Activated CD4-positive, alpha-beta T cell treated with anti-CD3 and anti-CD28 coated beads for 4 hours (primary cell): ENCODE measurements at places on chromosomes 2 and 18.

- DNase-seq = no peak
These were observed 205.4 kb downstream of the RAB3GAP1 start for GRCh38 chr2:135257383-135258090.

DNA sequence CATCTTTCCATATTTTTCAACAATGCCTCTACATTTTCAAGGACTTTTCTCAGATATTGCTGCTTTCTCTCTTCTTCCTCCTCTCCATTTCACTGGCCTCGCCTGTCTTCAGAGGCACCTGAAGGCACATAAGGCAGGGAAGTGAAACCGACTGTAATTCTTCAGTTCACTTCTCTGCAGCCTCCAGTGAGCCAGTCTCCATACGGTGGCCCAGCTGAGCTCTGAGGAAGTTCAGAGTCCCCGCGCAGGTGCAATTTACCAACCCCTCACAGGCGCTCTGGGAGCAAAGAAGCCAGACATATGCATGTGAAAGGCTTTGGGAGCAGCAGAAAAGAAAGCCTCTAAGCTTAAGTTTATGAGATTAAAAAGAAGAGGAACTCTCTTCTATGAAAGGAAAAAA is 12.4 kb downstream of the KLHL14 start:
- DNase-seq = no peak

GRCh38 chr2:191350826-191351225 is 105.6 kb downstream of the MYO1B start:
- DNase-seq = no peak

DNA sequence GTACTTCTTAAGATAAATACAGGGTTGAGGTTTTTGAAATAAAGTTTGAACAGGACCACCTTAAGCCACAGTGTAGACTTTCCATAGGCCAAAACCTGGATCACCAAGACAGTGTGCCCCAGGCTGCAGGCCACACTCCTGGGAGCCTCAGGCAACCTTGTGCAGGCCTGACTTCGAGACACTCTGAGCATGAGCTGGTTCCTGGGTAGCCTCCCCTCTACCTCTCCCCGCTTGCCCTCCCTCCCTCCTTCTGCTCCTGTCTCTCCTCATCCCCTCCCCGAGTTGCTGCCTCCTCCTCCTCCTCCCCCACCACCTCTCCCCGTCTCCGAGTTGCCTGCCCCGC is 10.6 kb upstream of the PROC start:
- no peak for DNase-seq

- no peak for DNase-seq
These were observed 25.3 kb upstream of the BOD1L2 start for GRCh38 chr18:57121542-57122112.

DNA sequence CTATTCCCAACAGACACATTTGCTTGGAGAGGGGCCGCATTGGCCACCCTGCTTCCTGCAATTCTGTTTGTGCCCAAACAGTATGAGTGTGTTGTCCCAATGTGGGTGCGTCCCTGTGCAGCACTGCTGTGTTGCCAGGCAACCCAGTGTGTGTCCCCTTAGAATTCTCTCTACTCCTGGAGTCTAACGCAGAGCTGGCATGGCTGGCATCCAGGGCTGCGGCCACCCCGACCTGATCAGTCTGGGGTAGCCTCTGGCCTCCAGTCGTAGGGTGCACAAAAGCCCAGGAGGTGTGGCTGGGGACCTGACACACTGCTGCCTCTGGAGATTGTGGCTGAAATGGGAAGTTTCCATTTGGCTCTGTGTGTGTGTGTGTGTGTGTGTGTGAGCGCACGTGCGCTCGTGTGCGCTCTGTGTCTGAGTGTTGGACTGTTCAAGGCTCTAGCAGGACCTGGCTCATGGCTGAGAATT is 48.0 kb downstream of the TEX44 start:
- no peak for DNase-seq

GRCh38 chr2:1743396-1744150 is 742 bp downstream of the PXDN start:
- DNase-seq = no peak

DNA sequence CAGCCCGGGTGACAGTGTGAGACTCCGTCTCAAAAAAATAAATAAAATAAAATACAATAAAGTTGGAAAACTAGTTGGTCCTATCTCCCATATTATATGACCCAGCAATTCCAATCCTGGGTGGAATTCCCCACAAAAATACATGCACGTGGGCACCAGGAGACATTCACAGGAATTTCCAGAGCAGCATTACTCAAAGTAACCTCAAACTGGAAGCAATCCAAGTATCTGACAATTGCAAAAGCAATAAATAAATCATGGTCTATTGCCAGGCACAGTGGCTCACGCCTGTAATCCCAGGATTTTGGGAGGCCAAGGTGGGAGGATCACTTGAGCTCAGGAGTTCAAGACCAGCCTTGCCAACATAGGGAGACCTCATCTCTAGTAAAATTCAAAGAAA is 101.2 kb upstream of the MAP4K4 start:
- no peak for DNase-seq

DNA sequence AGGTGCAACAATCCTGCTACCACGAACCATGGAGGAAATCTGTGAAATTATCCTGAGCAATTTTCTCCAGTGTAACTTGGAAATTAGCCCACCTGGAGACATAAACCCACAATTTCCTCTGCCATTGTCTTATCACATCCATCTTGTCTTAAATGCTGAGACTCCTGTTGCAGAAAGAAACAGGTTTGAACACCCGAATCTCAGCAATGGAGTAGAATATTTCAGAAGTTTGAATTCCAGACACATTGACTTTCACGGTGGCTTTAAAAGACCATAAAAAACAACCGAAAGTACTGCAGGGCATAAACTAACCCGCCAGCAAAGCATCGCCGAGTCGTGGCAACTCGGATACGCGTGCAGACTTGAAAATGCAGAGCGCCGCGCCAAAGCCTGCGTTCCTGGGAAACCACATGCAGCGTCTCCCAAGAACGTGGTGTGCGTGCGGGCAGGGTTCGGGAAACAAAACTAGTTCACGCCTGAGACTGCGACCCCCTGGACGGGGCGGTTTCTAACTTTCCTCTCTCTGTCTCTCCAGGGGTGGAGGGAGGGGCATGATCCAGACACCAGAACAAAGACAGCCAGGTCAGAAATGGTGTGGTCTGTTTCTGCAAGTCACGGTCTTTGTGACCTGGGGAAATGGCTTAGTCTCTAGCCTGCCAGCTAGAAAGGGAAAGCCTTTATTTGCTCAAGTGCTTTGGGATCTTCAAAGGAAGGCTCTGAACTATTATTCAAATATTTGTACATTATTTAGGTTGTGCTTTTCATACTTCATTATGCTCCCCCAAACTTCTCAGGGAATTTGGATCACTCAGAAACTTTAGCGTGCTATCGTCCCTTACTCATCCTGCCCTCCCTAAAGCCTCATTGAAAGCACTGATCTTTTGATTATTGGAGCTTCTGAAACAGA is 26.9 kb upstream of the KCTD1 start:
- no peak for DNase-seq

DNA sequence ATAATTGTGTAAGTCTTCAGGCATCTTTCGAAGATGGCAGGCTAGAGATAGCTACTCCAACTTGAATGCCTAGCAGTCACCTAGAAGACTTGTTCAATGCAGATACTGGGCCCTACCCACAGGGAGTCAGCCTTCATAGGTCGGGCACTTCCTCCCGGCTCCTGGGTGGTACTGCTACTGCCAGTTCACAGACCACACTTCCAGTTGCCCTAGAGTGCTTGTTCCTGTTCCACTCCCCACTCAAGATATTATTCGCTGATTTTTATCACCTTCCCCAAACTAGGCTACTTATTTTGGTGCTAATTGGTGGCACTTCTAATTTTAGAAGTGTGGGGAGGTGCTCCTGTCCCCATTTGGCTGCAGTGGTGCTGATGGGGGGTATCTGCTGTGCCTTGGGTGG is 34.2 kb downstream of the INPP4A start:
- no peak for DNase-seq

DNA sequence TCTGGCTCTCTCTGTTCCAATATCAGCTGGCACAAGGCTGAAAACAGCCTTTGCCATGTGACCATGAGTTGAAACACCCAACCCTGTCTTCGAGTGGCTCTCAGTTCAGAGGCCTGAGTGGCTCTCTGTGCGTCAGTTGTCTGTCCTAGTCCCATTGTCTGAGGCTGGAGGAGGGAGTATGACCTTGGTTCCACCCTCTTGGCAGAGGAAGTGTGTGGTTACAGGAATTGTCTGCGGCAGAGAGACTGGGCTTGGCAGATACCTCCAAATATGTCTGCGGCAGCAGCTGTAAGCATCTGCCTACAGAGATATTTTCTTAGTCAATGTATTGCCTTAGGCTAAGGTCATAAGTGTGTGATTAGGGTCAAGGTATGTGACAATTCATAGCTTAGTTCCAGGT is 32.6 kb downstream of the CNGA3 start:
- DNase-seq = no peak

DNA sequence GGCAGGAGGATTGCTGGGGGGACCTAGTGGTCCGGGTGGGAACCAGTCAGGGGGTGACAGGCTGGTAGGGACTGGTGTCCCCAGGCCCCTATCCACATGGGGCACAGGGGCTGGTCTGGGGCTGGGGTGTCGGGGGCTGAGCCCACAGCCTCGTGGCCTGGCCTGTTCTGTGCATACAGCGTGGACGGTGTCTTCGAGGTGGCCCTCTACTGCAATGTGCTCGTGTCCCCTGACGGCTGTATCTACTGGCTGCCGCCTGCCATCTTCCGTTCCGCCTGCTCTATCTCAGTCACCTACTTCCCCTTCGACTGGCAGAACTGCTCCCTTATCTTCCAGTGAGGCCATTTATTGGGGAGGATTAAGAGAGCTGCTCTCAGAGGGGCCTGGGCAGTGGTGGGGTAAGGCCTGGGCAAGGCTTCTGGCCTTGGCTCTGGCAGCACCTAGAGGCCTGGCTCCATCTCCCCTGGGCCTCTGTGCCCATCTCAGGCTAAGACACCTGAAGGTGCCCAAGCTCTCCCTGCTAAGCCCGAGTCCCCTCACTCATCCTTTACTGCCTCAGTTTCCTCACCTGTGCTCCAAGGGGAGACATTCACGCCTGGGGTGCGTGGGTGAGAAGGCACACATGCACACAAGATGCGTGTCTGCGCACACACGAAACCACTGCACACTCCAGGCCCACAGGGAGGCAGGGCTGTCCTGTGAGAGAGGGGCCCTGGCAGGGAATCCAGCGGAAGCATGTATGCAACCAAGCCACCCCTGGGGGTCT is 1.9 kb downstream of the CHRNG start:
- DNase-seq = no peak

GRCh38 chr18:5173236-5173635 is 23.8 kb downstream of the AKAIN1 start:
- DNase-seq = no peak

DNA sequence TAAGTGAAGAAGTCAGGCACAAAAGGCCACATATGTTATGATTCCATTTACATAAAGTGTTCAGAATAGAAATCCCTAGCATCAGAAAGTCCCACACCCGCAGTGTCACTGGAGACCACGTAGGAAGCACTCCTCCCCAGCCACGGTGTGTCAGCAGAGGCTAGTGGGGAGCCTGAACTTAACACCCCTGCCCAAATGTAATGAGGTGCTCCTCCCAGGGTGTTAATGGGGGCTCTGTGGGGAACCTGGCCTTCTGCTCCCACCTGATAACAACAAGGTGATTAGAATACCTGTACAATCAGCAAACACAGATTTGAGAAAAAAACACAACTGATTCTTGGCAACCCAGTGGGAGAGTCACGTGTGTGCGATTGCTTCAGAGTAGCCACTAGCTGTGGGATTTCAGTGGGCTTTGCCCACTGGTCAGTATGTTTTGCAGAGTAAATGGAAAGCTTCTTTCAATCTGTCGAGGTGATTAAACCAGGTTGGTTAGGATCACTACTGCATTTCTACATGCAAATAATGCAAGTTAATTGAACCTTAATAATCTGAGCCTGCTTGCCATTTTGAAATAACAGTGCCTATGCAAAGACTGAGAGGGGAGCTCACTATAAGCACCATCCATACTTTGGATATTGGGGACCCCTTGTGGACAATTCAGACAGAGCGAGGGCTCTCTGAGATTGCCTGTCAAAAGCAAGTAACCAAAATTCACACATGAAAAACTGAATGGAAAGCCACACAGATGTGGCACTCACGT is 20.6 kb upstream of the ATRAID start:
- DNase-seq = no peak

DNA sequence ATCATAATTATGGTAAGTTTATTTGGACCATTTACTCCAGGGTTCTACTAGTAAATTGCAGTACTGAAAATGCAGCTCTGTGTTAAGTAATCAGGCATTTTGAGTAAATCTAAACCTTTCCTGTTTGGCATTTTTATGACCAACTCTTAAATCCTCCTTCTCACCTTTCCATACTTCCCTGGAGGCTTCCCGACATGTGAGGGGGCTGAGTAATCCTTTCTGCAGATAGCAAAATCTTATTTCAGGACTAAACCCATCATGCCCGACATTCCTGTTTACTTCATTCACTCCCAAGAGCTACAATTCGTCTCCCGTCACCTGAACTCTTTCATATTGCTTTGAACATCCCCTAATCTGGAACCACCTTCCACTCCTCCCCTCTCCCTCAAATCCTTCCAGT is 296.6 kb downstream of the IKZF2 start:
- no peak for DNase-seq

GRCh38 chr2:210264282-210264681 is 39.0 kb upstream of the ACADL start:
- DNase-seq = no peak

- DNase-seq = no peak
These were observed 70.9 kb downstream of the TMEFF2 start for GRCh38 chr2:192123847-192124246.

- no peak for DNase-seq
These were observed 34.5 kb downstream of the ADCYAP1 start for GRCh38 chr18:939166-939565.

- no peak for DNase-seq
These were observed 26.8 kb downstream of the STAMBP start for GRCh38 chr2:73855526-73855925.

- DNase-seq = no peak
These were observed 1399.1 kb upstream of the PIK3C3 start for GRCh38 chr18:40555914-40556313.
